ENCODE measurements at places on chromosomes 2 and 18.

DNA sequence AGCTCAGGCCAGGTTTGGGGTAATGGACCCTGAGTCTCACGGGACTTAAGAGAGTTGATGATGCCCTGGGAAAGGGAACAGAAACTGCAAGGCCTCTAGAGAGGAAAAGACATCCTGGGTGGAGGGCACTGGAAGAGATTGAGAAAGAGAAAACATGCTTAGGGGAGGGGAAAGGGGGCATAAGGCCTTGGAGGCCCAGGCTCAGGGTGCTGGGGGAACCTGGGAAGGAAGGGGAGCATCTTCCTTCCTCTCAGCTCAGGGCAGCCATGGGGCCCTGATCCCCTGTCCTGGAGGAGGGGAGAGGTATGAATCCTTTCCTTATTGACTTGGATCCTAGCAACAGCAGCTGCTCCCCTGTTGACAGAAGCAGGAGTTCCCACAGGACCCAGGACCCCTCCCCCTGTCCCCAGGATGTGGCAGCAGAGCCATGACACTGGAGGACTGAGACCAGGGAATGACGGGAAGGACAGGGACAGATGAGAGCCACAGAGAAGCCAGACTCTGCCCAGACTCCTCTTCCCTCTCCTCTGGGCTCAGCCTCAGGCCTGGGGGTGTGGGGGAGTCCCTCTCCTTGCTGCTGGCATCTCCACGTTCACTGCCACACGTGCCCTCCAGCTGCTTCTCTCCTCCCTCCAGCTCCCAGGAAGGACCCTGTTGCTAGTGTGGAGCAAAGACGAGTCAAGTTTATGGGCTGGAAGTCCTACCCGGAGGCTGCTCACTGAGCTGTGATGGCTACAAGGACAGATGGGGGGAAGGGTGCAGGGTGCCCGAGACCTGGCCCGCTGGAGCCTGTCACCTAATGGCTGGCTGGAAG is 815 bp downstream of the GPBAR1 start:
- DNase-seq, result no peak

DNA sequence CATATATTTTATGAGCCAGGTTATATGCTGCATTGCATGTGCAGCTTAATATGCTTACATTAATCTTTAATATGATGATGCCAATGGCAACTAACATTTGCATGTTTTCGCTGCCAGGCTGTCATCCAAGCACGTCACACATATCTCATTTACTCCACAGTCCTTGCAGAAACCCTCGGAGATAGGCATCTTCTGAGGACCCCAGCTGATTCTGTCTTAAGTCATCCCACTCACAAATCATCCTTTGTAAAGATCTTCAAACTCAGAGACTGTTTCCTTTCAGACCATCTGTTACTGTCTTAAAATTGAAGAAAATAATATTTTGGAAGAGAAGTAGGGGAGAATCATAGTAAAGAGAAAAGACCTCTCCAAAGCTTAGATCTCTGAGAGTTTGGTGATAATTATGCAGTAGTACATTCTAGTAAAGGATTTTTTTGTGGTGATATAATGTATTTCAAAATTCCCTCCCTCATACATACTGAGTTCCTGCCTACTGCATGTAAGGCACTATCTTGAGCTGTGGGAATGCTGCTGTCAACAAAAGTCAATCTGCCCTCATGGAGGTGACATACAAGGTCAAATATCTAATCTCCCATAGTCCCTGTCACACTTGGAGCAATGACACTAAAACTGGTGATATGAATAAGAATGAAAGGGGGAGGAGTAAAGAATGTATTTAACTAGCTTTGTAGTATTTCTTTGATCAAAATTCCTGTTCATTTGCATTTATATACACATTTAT is 11.0 kb downstream of the ITGA4 start:
- no peak for DNase-seq

GRCh38 chr2:234670806-234671205 is 173.9 kb upstream of the ARL4C start:
- DNase-seq, result no peak

DNA sequence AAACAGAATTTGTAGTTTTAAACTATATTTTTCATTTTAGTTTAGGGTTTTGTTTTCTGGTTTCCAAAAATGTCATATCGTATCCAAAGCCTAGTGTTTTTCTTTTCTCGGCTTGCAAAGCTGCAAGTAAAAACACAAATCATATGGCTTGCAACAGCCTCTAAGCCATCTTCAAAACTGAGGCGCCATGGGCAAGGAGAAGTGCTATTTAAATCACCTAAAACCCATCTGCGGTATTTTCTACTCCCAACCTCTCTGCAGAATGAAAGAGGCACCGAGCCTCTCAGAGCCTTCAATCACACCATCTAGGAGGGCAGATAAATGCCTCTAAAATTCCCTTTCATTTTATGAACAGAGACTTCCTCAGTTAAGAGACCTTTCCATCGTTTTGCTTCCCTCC is 25.2 kb downstream of the FECH start:
- DNase-seq, result no peak

DNA sequence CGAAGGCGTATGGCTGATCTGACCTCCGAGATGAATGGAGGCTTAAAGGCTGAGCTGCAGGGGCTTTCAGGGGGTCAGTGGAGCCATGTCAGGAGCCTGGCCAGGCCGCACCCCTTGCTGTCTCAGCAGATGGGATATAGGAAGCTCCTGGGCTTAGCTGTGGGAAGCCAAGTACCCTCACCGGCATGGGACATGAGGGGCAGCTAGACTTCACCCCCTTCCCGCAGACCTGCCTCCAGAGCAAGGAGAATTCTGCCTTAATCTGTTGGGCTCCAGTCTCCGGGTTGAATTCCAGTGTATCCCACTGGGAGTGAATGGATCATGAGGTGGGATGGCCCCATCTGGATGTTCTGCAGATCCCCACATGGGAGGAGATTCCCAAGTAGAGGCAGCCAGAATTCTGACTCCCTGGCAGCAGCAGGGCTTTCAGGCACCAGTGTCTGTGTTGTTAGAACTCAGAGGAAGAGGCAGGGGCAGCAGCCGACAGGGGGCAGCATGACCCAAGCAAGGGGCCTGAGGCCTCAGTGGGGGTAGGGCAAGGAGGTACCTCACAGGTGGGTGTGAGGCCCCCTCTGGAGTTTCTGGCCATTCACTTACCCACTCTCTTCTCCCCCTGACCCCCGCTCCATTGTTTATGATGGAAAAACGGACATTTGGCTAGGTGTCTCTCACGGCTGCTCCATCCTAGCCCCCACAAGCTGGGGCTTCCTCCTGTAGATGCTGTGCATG is 19.1 kb downstream of the CAPG start:
- no peak for DNase-seq

DNA sequence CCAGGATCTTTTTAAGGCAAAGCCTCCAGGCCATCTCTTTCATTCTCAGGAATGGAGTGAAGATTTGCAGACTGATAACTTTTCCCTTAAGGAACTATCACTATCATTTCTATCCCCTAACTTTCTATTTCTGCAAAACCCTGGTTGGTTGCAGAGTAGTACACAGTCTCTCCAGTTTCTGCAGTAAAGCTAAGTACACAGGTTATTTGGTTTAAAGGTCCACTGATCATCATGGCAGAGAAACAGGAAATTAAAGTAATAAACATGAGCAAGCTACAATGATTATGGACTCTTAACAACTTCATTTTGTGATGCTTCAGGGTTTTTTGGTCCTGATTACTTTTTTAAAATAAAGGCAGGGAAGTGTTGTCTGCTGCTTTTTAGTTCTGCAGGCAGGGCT is 890.0 kb upstream of the DDX18 start:
- no peak for DNase-seq

GRCh38 chr2:224165901-224166319 is 126.8 kb upstream of the SERPINE2 start:
- DNase-seq, result no peak

DNA sequence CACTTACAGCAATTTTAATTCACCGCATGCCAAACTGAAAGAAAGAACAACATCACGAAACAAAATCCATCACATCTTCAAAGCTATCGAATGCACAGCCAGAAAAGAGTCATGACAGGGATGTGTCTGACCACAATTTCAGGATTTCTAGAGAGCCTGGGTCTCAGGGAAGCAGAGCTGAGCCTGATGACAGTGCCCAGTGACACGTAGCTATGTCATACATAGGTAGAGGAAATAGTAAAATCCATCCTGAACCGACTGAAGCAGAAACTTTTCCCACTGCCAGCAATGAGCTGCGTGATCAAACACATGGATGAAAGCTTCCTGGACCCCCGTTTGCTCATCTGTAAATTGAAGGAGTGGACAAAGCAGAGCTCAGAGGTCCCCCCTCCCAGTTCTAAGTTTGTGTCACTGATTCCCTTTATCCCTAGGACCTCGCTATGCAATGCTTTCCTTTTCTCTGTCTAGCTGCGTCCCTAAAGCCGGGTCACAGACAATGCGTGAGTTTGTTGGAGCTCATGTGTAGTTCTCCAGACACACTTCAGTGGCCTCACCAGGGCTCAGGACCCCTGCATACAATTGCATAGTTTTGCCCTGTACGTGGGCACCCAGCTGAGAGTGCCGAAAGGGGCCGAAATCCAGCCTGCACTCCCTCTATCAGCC is 37.6 kb downstream of the CCBE1 start:
- DNase-seq, result no peak

DNA sequence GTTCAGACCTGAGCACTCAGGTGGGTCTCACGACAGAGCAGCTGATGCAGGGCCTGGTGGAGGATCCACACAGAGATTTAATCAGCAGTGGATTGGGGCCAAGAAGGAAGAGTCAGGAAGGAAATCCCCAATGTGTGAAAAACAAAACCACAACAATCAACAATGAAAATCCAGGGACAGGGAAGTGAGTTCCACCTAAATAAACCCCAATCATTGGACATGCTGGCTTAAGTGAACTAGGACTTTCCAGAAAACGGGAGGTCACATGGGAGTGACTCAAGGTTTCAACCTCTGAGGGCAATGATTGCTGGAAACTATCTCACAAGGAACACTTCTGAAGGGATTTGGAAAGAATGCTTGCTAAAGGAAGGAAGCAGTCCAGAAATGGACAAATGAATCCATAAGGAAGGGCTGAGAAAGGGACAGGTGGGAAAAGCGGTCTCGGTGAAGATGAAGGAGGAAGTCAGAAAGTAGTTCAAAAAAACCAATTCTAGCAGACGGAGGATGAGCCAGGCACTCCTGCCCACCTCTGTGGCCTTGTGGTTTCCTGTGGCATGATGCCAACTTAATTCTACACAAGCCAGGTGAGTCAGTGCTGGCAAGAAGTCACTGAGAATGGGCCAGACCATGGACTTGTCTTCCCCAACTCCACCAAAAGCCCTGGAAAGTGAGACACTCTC is 15.4 kb upstream of the XDH start:
- DNase-seq, result no peak

- no peak for DNase-seq
Observed at GRCh38 chr2:150047620-150048222, 439.7 kb downstream of the RND3 start.

- DNase-seq, result no peak
Observed at GRCh38 chr2:11742317-11742701, 4.1 kb upstream of the LPIN1 start.

- peak; percentile 81 for DNase-seq
Observed at GRCh38 chr2:238108423-238109183, 8.5 kb downstream of the ESPNL start.

- DNase-seq, result no peak
Observed at GRCh38 chr2:204628926-204629712, 83.8 kb downstream of the PARD3B start.

- DNase-seq, result no peak
Observed at GRCh38 chr2:159082119-159082518, 113.7 kb downstream of the TANC1 start.

- DNase-seq, result no peak
Observed at GRCh38 chr2:148459377-148459778, 185.2 kb upstream of the EPC2 start.
